Neural crest cell (in vitro differentiated cells): ENCODE measurements at places on chromosomes 3 and 15.

DNA sequence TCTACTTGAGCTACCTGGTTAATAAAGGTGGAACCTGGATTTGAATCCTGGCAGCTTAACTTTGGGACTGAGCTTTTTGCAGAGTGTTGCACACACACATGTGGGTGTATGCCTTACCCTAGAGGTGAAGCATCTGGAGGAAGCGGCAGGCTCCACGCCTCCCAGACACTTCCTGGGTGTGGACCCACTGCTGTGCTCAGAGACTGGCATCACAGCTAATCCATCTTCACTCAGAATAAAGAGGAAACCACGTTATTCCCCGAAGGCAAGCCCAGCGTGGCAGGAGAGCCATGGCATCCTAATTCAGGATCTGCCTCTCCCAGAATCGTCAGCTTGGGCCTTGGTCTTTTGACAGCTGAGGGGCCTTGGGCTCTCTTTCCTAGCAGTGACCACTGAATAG is 25.5 kb downstream of the CCDC13 start:
- no peak for DNase-seq

DNA sequence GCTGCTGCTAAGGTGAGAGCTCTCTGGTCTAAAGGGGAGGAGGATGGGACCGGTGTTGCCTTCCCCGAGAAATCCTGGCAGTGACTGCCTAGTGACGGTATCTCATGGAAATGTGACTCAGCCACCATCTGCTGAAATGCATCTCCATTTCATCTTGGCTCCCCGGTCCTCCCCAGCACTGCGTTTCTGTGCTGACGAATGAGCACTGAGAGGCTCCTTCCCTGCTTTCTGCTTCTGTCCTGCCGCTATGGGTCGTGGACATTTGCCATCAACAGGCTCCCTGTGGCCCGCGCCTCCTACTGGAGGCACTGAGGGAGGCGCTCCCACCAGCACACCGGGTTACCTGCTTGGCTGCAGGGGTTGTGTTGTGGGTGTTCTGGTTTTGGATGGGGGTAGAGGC is 13.5 kb upstream of the SEC13 start:
- no peak for DNase-seq

GRCh38 chr3:20837676-20838302 is 651.8 kb upstream of the SGO1 start:
- DNase-seq = no peak

DNA sequence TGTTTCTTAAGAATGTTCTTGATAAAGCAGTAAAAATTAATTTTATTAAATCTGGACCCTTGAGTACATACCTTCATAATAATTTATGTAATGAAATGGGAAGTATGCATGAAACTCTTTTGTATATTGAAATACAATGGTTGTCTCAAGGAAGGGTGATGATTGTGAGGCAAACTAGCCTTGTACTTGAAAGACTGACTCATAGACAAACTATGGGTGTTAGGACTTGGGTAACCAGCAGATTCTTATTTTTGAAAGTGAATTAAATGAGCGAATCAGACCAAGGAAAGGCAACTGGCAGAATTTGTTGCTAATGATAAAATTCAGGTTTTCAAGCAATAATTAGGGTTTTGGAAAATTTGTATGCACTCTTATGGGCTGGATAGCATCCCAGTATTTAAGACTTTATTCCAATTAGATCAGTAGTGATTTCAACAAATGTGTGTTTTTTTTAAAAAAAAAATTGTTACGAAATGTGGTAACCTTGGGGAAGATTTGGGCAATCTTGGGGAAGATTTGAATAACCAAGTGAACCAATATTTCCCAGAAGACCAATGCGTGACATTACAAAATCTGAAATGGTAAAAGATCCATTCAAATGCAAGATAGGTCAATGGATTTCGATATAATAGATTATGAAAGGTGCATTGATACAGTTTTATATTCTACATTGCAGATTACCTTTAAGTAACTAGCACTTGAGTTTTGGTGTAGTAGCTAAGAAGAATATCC is 42.0 kb downstream of the ATP2C1 start:
- no peak for DNase-seq

- DNase-seq = no peak
Measured at GRCh38 chr15:60620708-60621107, 141.8 kb upstream of the ICE2 start.

DNA sequence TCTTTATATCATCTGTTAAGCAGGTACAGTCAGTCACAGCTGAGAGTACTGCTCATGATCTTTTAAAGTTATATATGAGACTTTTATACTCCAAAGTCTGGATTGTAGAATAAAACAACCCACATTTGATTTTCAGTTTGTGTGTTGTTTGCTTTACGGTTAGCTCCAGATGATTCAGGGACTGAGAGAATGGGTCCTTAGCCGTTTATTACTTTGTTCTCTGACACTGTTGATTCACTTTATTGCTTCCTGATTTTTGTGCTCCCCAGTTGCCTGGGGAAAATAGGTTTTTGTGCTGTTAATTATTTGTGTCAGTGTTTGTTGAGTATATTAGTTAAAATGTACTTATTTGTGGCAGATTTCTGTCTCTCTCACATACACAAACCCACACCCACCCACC is 8.6 kb upstream of the EBLN2 start:
- DNase-seq = no peak

DNA sequence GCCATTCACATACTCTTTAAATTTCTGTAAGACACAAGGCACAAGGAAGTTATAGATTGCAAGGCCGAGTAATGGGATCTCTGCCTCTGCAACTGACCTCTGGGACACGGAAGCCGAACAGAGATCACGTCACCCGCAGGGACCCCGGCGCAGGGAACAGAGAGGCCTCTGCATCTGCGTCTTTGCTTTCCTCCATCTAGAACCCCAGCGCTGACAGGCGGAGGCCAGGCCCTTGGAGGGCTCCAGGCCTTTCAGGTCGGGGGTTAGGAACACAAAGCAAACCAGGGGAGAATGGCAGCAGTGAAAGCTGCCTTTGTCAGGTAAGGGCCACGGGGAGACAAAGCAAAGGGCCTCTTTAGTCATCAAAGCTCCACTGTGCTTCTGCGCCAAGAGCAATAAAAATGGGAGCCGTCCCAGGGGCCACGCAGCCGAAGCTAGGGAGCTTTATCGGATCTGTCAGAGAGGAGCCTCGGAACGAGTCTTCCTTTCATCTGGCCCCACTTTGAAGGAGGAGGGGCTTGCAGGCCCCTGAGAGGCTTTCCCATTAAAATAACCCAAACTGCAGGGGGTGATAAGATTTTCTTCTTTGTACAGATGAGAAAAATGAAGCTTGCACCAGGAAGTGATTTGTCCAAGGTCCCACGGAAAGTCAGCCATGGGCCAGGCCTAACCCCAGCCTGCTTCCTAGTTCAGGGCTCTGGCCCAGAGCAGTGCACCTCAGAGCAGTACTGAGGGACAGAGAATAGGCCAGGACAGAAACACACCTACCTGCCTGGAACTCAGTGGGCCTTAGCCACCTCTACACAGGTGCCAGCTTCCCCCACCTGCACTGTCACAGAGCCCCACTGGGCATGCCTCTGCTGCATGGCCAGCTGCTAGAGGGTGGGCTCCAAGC is 84.4 kb upstream of the RAD18 start:
- peak; percentile 27 for DNase-seq

- DNase-seq = no peak
Measured at GRCh38 chr3:41080141-41080540, 119.2 kb upstream of the CTNNB1 start.

DNA sequence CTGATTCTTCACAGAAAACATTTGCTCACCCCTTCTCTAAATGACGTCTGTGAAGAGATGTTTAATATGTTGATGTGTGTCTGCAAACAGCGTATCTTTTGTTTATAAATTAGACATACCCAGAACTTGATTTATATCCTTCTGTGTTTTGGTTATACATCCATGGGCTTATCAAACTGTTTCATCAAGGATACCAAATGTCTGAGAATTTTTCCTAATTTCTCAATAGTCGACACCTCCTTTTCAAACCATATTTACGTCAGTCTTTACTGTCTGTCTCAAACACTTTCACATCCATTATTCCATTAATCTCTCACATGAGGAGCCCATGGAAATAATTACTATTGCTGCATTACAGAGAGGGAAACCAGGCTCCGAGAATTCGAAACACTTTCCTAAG is 85.4 kb downstream of the FGF12 start:
- no peak for DNase-seq

GRCh38 chr15:38225381-38225780 is 27.3 kb upstream of the SPRED1 start:
- no peak for DNase-seq

- no peak for DNase-seq
Measured at GRCh38 chr3:161548301-161548700, 51.7 kb downstream of the OTOL1 start.

- DNase-seq = no peak
Measured at GRCh38 chr3:126130981-126131745, 47.2 kb upstream of the SLC41A3 start.

- DNase-seq = peak; percentile 5
Measured at GRCh38 chr3:154247806-154248415, 76.4 kb downstream of the DHX36 start.

DNA sequence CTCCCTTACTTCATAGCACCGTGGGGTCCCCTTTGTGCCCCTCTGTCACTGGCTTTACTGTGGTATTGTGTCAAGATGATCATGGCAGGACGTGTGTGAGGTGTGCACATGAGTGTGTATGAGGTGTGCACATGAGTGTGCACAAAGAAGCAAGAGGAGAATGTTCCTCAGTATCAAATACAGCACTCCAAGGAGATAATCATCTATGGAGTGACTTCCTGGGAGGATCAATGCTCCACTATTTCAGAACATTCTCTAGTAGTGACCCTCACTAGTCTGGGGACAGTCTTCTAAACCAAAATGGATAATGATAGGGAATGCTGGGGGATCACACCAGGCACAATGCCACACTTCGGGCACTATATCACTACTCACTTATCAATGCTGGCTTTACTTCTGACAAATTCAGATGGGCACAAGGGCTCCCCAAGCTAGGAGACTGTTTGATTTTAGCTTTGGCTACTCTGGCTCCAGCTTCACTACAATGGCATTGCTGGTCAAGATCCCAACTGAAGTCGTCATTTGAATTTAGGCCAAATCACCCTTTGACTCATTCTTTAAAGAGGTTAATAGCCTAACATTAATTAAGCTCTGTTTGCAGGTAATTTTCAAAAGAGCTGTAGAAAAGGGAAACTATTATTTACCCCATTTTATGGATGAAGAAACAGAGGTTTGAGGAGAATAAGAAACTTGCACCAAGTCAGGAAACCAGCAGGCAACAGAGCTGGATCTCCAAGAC is 124.1 kb downstream of the THRB start:
- no peak for DNase-seq

GRCh38 chr3:35785234-35785888 is 146.0 kb downstream of the ARPP21 start:
- no peak for DNase-seq
